ENCODE measurements at places on chromosomes 12 and 14.

DNA sequence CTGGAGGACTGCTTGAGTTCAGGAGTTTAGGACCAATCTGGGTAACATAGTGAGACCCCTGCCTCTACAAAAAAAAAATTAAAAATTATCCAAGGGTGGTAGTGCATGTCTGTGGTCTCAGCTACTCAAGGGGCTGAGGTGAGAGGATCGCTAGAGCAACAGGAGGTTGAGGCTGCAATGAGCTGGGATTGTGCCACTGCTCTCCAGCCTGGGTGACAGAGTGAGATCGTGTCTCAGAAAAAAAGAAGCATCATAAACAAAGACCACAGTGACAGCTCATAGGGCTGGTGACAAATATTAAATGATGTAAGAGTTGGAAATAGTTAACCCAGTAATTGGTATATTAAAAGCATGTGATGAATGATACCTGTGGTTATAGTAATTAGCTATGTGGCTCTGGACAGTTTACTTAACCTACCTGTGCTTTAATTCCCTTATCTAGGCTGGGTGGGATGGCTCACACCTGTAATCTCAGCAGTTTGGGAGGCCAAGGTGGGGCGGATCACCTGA lies 68.0 kb downstream of the GSC start:
- no peak for DNase-seq

DNA sequence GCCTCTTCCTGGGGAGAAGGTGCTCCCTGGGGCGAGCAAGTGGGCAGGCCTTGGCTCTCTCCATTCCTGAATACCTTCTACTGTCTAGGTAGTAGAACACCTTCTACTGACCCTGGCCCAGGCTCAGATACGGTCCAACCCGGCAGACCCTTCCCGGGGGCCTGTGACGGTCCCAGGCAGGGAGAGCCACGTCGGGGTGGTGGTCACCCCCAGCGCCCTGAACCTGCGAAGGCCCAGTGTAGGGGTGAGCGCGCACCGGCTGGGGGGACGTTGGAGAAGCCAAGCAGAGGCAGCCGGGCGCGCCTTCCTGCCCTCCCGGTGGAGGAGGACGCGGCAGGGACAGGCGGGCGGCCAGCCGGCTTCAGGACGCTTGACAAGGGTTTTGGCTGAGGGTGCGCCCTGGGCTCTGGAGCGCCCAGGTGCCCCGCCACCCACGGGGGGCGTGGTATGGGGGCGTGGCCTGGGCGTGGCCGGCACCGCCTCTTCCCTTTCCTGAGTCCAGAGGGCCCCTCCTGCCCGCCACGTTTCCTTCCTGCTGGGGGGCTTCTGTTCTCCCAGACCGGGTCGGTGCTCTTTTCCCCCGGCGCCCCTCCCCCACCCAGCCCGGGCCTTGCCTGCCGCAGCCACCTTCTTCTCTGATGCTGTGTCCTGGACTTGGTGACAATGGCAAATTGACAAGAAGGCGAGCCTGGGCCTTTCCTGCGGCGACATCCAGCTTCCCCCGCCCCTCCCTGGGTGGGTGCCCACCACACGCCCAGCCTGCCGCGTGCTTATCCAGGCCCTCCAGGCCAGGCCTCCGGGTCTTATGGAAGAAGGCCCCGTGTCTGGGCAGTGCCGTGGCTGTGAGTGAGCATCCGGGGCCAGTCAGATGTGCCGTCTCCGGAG lies 24.5 kb upstream of the PPP1R13B start:
- DNase-seq, result peak; percentile 67

DNA sequence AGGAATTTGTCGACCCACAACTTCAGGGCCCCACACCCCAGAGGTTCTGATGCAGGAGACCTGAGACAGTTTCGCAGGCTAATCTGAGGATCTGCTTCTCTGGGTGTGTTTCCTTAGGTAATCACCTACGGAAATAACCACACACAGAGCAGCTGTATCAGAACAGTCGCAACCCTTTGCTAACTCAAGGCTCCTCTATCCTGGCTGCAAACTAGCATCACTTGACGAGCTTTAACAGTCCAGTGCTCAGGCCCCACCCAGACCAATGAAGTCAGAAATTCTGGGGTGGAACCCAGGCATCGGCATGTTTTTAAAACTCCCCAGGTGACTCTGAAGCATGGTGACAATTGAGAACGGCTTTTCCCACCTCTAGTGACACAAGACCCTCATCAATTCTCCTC lies 20.7 kb downstream of the SLC7A7 start:
- DNase-seq, result no peak

- no peak for DNase-seq
These were observed 612.5 kb downstream of the FSCB start for GRCh38 chr14:43894534-43894933.

DNA sequence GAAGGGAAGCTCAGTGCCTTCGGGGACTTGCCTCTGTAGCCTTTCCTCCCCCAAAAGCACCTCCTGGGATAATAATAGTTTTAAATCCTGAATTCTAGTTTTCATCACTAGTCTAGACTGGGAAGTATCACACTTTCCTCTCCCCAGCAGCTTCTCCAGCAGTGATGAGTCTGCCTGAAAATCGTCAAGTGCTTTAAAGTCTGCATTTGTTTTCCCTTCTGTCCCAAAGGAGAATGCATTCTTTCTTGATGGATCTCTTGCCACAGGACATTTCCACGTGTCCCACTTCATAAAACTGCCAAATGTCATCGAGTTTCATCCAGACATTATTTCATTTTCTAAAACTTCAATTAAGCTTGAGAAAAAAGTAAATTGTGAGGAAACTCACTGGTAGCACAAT lies 15.0 kb downstream of the CSRP2 start:
- DNase-seq, result no peak

All from stimulated activated CD4-positive, alpha-beta T cell treated with anti-CD3 and anti-CD28 coated beads, Interleukin-4, amount 100 ng/mL, for 24 hours (primary cell).